ENCODE measurements at places on chromosomes 11 and 22. TPM values are rescaled to one million over a fixed set of nuclear protein-coding genes. Genes with fewer than 3 reads are reported as not detected.

The OLFML1 gene
- polyA plus RNA-seq, result 54.9 TPM

The GNAZ gene
- 4.3 TPM for polyA plus RNA-seq

GRCh38 chr22:18968011-18968749 is 32.1 kb upstream of the PRODH start:
- DNase-seq, result peak; percentile 27

The APOL3 gene
- polyA plus RNA-seq, result 38.9 TPM

- no peak for DNase-seq
These were observed 7.6 kb downstream of the KLHL35 start for GRCh38 chr11:75425422-75425821.

DNA sequence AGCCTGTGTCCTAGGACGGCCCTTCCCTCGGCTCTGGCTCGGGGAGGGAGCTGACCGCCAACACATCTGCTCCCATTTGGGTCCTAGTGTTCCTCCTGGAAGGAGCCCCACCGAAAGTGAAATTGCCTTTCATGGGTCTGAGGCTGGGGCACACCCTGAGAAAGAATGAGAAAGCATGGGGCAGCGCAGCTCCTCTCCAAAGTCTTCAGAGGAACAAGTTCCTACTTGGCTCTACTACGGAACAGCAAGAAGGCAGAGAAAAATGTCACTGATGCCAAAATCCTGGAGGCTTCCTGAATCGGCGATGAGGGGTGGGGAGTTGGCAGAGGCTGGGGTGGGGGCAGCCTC is 41.5 kb upstream of the MYEOV start:
- no peak for DNase-seq

DNA sequence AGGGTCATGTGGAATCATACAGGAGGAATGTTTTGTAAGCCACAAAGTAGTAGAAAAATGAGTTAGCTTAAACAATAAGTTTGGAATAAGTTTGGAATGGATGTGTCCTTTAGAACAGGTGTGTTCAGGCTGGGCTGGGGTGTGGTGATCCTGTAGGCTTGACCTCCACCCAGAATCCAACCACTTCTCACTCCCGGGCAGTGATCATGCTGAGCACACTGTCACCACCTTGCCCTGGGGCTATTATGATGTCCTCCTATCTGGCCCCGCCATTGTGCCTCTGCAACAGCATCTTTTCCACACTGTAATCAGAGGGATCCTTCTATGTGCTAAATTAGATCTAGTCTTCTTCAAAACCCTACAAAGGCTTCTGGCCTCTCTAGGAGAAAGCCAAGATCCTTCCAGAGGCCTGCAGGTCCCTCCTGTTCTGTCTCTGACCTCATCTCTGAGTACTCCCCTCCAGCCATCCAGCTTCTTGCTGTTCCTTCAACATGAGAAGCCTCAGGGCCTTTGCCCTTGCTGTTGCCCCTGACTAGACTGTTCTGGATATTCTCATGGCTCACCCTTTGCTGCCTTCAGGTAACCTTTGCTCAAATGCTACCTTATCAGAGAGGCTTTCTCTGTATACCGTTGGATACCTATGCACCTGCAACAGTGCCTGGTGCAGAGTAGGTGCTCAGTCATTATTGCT is 18.8 kb upstream of the ACCSL start:
- DNase-seq, result no peak

DNA sequence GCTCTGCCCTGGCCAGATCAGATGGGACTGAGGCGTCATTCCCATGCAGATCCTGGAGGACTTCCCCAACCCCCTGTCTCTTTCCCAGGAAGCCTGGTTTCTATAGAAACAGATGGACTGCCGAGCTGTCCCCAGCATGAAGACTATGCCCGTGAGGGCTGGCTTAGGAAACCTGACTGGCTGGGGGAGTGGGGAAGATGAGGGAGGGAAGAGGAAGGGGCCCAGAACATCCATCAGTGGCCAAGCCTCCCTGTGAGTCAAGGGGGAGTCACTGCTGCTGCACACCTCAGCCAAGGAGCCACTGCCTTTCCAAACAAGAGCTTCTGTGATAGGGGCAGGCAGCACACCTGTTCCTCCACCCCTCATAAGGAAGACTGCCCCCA is 5.8 kb downstream of the TP53I11 start:
- DNase-seq, result no peak

The ART1 gene
- polyA plus RNA-seq, result not detected

- DNase-seq, result no peak
These were observed 44.9 kb upstream of the SWAP70 start for GRCh38 chr11:9619004-9619403.

GRCh38 chr11:41177791-41178190 is 281.7 kb downstream of the LRRC4C start:
- no peak for DNase-seq

- DNase-seq, result no peak
These were observed 446.6 kb downstream of the TBC1D22A start for GRCh38 chr22:47209040-47209514.

DNA sequence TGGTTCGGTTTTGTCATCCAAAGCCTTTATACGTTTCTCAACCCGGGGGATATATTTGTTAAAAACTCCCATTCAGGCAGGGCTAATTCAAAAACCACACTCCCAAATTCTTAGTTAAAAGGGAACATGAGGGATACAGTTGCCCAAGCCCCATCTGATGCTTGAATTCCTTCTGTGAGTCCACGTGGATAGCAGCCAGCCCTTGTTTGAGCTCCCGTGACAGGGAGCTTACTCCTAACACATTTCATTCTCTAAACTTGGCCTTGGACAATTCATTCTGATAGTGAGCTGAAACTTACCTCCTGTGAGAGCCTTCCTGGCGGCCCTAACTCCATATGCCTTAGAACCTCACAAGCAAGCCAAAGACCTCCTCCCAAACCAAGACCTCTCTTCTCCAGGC is 357.5 kb downstream of the TENM4 start:
- no peak for DNase-seq
